ENCODE measurements at places on chromosomes 11 and 22.
A peak's percentile ranks its signal among the peaks of the same experiment; 100 is the strongest.

GRCh38 chr11:12175694-12176241, 65.4 kb downstream of the MICAL2 start:
- DNase-seq = no peak

- DNase-seq = no peak
Measured at GRCh38 chr11:12319461-12319951, 57.9 kb upstream of the PARVA start.

DNA sequence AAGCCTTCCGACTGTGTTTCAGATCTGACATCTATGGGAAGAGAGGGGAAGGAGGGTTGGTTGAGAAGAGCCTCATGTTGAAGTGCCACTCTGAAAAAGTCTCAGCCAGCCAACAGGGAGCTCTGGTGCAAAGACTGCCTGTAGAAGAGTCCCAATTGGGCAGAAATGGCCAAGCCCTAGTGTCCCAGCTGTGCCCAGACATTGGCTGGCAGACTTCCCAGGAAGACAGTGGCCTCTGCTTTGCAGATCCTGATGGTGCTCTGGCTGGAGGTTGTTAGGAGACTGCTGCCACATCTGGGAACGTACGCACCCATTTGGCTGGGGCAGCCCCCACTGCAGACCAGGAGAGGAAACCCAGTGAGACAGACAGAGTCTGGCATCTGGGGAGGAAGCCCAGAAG, 3.2 kb upstream of the PLA2G3 start:
- DNase-seq = no peak

DNA sequence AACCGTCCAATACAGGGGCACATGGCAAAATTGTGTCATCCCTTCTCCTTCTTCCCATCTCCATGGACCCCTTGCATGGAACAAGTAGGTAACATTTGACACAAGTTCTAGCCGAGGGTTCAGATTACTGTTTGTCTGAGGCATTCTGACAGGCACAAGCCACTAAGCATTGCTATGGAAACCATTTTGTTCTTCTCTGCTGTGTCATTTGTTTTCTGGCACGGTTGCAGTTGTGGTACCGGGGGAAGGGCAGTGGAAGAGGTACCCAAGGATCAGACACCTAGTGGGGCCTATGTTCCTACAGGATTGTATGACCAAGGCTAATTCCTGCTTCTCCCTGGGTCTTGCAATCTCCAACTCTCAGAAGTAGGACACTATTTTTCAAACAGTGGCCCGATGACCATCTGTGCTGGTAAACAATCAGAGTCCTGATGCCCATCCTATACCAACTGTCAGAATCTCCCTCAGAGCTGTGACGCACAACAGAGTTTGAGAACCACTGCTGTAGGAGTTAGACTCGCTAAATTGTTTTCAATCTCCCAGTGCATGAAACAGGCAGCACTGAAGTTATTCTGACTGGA, 69.3 kb downstream of the KCNC1 start:
- no peak for DNase-seq

DNA sequence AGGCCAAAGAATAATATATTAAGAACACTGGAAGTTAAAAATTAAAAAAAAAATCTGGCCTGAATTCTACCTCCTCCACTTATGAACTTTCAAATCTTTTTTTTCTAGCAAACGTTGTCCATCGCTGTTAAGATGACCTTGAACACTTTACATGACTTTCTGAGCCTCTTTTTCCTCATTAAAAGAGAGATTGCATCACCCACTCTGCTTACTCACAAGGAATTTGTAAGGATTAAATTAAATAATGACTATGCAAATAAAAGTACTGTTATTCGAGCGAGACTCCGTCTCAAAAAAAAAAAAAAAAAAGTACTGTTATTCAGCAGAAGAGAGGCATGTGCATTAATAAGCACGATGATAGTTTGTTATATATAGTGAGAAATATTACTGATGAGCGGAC, 285.1 kb upstream of the CCDC90B start:
- no peak for DNase-seq

GRCh38 chr11:116527180-116527991, 245.4 kb downstream of the BUD13 start:
- no peak for DNase-seq

- DNase-seq = no peak
Measured at GRCh38 chr11:120068114-120068573, 69.8 kb downstream of the TRIM29 start.

- DNase-seq = no peak
Measured at GRCh38 chr11:113876074-113876797, 864 bp upstream of the USP28 start.

DNA sequence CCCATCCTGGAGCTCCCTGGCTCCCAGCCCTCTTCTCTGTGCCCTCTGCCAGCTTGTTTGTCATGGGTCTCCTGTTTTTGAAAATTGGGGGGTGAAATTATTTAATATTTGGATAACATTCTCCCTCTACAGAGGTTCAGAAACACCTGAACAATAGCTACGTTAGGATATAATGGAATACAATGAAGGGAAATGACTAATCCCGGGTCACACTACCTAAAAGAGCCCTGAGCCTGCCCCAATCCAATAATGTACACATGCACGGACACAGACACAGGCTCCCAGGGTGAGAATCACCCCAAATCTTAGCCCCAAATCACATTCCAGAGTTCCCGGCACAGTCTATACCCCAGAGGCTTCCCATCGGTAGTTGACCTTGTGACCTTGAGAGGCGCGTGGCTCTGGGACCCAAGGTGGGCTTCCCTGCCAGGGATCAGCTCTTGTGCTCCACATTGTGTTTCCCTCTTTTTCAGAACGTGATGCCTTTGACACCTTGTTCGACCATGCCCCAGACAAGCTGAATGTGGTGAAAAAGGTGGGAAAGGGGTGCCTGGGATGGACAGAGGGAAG, 135.5 kb downstream of the PARVA start:
- DNase-seq = no peak

DNA sequence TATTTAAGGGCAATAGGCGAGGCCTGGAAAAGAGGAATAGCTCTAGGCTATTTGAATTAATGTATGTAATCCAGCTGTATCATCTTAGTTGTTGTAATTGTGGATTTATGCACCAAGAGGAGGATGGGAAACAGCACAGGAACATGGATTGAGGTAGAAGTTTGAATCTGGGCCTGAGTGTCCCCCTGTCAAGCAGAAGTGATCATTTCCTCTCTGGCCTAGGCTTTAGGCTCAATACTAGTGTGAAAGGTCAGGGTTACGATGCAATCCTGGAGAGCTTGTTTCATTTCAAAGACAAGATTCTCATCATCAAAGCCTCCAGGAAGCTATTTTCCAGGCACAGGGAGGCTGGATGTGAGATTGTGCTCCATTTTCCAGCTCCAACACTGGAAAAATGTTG, 77.9 kb upstream of the HSD17B12 start:
- no peak for DNase-seq

DNA sequence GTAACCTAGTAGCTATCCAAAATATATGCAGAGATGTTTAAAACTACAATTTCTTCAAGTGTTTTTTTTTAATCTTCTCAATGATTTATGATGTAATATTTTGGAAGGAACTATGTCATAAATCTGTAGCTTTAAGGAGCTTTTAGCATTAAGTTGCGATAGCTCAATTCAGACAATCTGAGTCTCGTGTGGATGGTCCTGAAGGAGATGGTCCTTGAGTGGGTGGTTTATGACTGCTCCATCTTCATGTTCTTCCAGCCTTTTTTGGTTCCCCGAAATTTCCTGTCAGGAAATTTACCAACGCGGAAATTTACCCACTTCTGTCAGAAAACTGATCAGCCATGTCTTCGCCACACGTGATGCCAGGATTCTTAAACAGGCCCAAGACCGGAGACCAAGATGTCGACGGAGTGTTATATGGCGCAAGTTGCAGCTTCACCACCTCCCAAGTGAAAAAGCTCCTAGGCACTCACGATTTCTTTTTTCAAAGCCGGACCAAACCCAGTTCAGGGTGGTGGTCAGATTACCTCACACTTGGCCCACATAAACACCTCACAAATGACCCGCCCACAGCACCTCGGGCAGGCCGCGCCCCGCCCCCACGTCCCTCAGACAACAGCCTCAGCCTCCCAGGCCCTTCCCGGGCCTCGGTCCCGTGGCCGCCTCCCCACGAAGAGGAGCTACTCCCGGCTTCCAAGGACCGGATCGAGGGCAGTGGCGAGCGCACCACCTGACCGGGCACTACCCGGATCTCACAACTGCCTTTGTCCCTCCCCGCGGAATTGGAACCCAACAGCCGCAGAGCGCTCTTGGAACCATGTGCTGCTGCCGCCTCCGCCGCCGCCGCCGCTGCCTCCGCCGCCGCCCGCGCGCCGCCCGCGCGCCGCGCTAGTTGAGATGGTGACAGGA, at the start of gene MORC2:
Gene MORC2, minus strand, starts transcription at position 760 of the 909 bp plus-strand sequence. CDS start 885 bp downstream, outside the sequence.
- peak; percentile 69 for DNase-seq

- DNase-seq = no peak
Measured at GRCh38 chr11:36012455-36012854, 68.6 kb downstream of the LDLRAD3 start.

DNA sequence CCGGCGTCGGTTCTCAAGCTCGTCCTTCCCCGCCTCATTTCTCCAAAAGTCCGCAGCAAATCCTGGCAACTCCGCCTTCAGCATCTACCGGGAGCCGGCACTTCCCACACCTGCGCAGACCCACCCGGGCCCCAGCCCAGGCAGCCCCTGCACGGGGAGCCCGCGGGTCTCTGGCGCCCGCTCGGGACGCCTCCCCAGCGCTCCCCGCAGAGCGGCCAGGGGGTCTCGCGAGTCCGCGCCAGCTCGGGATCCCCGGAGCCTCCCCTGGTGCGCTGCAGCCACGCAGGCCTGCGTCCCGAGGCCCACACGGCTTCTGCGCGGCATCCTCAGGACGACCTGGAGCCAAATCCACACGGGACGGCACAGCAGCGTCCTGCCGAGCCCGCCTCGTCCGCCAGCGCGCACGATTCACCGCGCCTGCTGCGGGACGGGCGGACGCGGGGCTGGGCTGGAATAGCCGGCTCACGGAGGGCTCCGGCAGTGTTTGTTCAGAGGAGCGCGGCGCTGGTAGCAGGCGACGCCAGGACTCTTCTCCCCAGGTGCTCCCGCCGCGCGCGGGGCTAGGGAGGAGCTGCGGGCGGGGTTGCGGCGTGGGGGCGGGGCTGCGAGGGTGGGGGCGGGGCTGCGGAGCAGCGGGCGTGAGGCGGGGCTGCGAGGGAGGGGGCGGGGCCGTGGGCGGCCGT, 816 bp upstream of the PHRF1 start:
- no peak for DNase-seq

- DNase-seq = peak; percentile 82
Measured at GRCh38 chr11:57527056-57527631, 3.4 kb downstream of the TIMM10 start.

- DNase-seq = peak; percentile 2
Measured at GRCh38 chr11:104946907-104947306, 21.5 kb downstream of the CASP4 start.

- no peak for DNase-seq
Measured at GRCh38 chr22:30340911-30341685, 14.4 kb upstream of the TBC1D10A start.

DNA sequence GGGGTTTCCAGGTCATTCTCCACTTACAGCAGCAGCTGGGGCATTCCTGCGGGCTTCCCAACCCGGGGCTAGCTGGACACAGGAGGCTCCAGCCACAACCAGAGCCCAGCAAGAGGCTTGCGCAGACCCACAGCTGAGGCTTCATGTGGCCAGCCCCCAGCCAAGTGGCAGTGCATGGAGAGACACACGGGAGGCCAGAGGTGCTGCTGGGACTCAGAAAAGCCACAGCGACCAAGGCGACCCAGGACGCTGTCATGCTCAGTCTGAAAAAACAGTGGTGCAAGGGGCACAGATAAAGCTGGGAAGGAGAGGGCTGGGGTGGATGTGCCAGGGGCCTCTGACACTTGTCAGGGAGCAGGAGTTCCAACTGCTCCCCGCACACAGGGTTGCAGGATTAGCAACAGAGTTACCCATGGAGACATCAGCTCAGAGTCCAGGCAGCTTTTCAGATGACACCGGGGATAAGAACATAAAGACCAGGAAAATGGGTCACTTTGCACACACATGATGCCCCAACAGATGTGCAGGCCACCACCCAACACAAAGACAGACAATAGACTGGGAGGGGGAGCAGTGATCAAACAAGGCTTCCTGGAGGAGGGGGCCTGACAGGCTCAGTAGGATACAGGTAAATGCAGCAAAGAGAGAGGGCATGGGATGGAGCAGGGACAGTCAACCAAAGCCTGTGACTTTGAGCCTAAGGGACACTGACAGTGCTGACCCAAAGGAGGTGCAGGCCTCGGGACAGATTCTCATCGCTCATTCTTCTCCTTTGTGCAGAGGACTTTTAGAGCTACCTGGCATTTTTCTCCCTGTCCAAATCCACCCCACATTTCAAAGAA, 6.9 kb upstream of the NEAT1 start:
- no peak for DNase-seq

- DNase-seq = no peak
Measured at GRCh38 chr22:25497716-25498115, 66.8 kb upstream of the GRK3 start.

DNA sequence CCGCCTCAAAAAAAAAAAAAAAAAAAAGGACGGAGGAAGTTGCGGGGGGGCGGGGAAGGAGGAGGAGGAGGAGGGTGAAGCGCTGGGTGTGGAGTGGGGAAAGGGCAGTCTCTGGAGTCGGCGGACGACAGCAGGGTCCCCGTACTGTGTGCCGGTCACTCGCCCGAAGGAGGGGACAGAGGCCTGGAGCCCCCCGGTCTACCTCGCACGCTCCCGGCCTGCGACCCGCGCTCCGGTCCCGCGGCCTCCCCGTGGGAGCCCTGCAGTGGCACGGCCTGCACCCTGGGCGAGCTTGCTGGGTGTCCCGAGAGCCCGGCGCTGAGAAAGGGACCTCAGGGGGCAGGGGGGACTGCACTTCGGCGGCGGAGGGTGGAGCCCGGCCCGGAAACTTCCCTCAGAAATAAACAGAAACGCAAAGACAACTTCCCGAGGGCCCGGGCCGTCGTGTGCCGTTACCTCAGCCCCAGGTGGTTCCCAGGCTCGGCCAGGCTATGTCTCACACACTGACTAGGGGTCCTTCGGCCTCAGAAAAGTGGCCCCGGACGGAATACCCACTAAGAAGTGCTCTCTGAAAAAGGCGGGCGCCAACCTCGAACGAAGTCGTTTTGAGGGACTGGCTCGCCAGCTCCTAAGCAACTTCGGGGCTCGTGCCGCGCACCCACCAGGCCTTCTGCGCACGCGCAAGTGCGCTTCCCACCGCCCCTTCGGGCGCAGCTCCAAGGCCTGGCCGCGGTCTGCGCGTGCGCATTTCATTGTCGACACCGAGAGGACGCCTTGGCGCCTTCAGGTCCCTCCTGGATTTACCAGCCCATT, at the start of gene MAJIN:
Gene MAJIN, minus strand, starts transcription at position 688 of the 813 bp plus-strand sequence. CDS start 12,703 bp downstream, outside the sequence.
- peak; percentile 63 for DNase-seq

GRCh38 chr11:74371269-74372052, 26.8 kb downstream of the PGM2L1 start:
- no peak for DNase-seq

DNA sequence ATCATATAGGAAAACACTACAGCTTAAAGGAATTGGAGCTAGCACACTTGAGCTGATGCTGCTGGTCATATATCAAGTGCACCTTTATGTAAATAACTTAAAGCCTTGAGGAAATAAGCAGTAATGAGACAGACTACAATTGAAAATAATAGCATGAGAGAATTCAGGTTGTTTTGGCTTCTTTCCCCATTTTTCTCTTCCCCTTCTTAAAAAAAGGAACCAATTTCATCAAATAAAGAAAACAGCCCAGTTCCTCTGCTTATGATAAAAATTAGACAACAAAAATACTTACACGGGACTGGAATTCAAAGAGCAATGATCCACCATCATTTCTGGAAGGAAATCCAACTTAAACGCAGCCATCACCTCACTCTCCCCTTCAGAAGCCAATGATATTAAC, 50.2 kb upstream of the RAPSN start:
- DNase-seq = no peak

GRCh38 chr11:119416606-119417580, 6.1 kb downstream of the THY1 start:
- no peak for DNase-seq

GRCh38 chr11:58134151-58134550, 8.8 kb upstream of the OR9I1 start:
- no peak for DNase-seq

Measured in hematopoietic multipotent progenitor cell treated with erythropoietin and hydrocortisone succinate and interleukin-3 and kit ligand, for 15 days (in vitro differentiated cells).